Ovary (tissue), 10 donors: ENCODE measurements at places on chromosomes 5 and 9. TPM values are rescaled to one million over a fixed set of nuclear protein-coding genes. Genes with fewer than 3 reads are reported as not detected.

DNA sequence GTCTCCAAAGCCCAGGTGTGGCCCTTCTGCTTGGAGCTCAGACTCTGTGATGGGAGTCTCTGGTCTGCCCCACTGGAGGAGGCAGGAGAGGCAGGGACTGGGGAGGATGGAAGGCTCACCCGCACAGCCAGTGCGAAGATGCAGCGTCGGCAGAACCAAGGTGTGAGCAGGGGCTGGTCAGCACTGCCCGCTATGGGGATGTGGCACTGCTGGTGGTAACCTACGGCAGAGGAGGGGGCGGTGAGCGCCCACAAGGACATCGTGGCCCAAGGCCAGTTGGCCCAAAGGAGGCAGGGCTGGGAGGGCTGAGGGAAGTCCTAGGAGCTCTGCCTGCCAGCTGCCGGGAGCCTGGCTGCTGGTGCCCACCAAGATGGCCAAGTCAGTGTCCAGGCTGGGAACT, 7.3 kb downstream of the PHF19 start:
- peak; percentile 39 for DNase-seq
- H3K36me3 ChIP-seq, result no peaks in the 10 kb centered on the region
- H3K27me3 ChIP-seq, result no peaks in the 10 kb centered on the region
- no peak overlapping the region for H3K4me3 ChIP-seq

DNA sequence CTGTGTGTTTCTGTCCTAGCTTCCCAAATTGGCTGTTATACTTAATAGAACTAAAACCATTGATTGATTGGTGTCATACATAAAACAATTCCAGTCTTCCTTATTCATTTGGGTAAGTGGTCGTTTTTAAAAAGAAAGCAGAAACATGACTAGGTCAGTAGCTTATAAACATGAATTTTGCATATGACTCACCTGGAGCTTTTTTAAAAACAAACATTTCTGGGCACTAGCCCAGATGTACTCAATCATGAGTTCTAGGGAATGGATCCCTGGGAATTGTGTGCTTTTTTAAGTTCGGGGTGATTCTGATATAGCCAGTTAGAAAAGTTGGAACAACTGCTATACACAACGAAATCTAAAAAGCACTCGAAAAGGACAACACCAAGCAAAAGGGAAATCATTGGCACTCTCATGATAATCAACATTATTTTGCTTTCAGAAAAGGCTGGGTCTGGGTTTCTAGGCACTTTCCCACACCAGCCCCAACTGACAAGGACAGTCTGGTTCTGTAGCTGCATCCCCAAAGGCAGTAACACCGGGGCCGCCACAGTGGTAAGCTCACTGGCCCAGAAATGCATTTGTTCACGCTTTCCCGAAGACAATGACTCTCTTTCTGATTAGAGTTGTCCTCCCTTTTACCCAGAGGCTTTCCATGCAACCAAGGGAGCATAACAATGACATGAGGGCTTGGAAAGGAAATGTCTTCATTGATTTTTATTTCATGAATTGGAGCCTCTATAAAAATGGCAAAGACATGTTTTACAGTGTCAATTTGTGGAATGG, 664.9 kb upstream of the WWC1 start:
- H3K4me3 ChIP-seq, result no peak overlapping the region
- no peak for DNase-seq
- no peaks in the 10 kb centered on the region for H3K4me1 ChIP-seq
- H3K27ac ChIP-seq, result no peak overlapping the region

DNA sequence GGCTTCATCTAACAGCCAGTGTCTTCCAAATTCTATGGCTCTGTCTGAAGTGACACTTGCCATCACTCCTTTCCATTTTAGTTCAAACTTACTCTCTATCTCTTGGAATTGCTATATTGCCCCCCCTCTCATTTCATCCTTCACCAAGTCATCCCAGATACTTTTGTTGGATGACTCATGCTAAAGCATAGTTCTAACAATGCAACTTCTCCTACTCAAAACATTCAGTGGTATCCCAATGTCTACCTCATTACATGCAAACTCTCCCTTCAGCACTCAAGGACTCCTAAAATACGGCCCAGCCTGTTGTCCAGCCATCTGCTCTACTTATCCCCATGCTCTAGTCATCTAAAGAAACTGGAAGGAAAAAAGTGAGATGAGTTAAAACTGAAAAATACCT, 171.6 kb downstream of the RASEF start:
- no peak overlapping the region for H3K27ac ChIP-seq
- no peak overlapping the region for H3K4me3 ChIP-seq
- no peaks in the 10 kb centered on the region for H3K36me3 ChIP-seq
- DNase-seq, result no peak
- no peaks in the 10 kb centered on the region for H3K27me3 ChIP-seq

- no peaks in the 10 kb centered on the region for H3K27me3 ChIP-seq
- H3K27ac ChIP-seq, result no peak overlapping the region
- DNase-seq, result no peak
- H3K36me3 ChIP-seq, result no peaks in the 10 kb centered on the region
- H3K4me1 ChIP-seq, result peaks cover 10% of the 10 kb centered on the region
Observed at GRCh38 chr9:77643871-77644270, 4.3 kb downstream of the GNA14 start.

The SAP30L gene
- total RNA-seq, result 43.4 TPM

GRCh38 chr5:142852416-142853198, 82.4 kb downstream of the ARHGAP26 start:
- no peaks in the 10 kb centered on the region for H3K4me1 ChIP-seq
- no peak for DNase-seq
- H3K27me3 ChIP-seq, result no peaks in the 10 kb centered on the region
- no peaks in the 10 kb centered on the region for H3K36me3 ChIP-seq
- no peak overlapping the region for H3K27ac ChIP-seq
- H3K4me3 ChIP-seq, result no peak overlapping the region

The PCDHA6 gene
- 1.7 TPM for total RNA-seq

DNA sequence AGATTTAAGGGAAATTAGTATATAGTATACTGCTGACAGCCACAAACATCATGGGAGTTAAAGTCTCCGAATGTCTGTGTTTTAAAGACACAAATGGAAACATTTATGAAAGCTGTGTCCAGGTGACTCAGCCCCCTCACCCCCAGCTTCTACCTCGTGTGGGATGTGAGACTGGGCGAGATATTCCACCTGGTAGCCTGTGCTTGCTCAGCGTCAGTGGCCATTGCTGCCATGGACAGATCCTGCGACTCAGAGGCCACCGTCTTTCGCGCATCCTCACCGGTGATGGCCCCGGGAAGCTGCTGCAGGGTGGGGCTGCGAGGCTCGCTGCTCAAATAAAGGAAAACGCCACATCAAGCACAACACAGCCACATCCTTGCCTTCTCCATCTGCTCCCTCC, 31.2 kb upstream of the EXOC3 start:
- H3K27me3 ChIP-seq, result no peaks in the 10 kb centered on the region
- DNase-seq, result no peak
- no peaks in the 10 kb centered on the region for H3K36me3 ChIP-seq
- H3K4me1 ChIP-seq, result peaks cover 2% of the 10 kb centered on the region
- no peak overlapping the region for H3K27ac ChIP-seq
- H3K4me3 ChIP-seq, result no peak overlapping the region
